Uterine smooth muscle cell (primary cell): ENCODE measurements at places on chromosomes 16 and 17. TPM values are rescaled to one million over a fixed set of nuclear protein-coding genes. Genes with fewer than 3 reads are reported as not detected.

Gene GAS2L2
- under 0.01 TPM in 1 of 2 replicates, not detected in the other for total RNA-seq

Gene RNFT1
- total RNA-seq, result 12.4 and 13.1 TPM in 2 replicates

Gene CALB2
- 0.22 and 0.50 TPM in 2 replicates for total RNA-seq

Gene CISD3
- total RNA-seq, result 2.7 and 4.0 TPM in 2 replicates

Gene RNF227
- total RNA-seq, result 2.5 TPM in 2 replicates

Gene CLEC19A
- not detected in 2 replicates for total RNA-seq

Gene NKIRAS2
- 17.3 and 19.7 TPM in 2 replicates for total RNA-seq

Gene EMC6
- total RNA-seq, result 17.4 and 25.3 TPM in 2 replicates

Gene HOXB9
- not detected in 2 replicates for total RNA-seq

Gene C16orf92
- total RNA-seq, result not detected in 2 replicates

Gene CHST6
- 0.22 and 1.00 TPM in 2 replicates for total RNA-seq

Gene NOD2
- total RNA-seq, result 0.22 and 0.25 TPM in 2 replicates

Gene NPIPA8
- total RNA-seq, result not detected in 2 replicates

Gene ZNF385C
- total RNA-seq, result not detected in 2 replicates

Gene SDR42E2
- total RNA-seq, result not detected in 2 replicates

Gene DUS2
- 17.7 and 29.8 TPM in 2 replicates for total RNA-seq

Gene OR1F1
- total RNA-seq, result not detected in 2 replicates

Gene APOBR
- not detected in 2 replicates for total RNA-seq

Gene KRT23
- 0.50 and 0.55 TPM in 2 replicates for total RNA-seq

Gene CCL3
- not detected in 2 replicates for total RNA-seq
